Cerebellar nuclear complex (tissue), 1 donor: ENCODE measurements at places on chromosomes 4 and X.

GRCh38 chr4:72564184-72564583 lies 4.8 kb downstream of the ADAMTS3 start:
- DNase-seq = no peak

- no peak for DNase-seq
Observed at GRCh38 chrX:11290416-11291102, 2.7 kb upstream of the AMELX start.

DNA sequence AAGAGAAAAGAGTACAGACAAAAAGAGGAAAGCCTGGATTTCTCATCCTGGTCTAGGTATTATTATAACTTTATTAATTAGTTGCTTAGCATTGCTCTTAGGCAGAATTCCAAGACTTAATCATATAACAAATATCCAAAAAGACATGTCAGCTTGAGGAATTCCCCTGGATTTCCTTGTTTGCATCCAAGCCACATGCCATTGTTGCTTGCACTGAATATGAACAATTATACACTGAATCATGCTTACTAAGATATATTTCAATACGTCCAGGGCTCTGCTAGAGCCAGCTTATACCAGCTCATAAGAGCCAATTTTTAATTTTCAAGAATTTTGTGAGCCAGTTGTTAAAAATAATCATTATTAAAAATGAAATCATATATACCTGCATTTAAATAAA lies 5.5 kb upstream of the TLR10 start:
- no peak for DNase-seq

DNA sequence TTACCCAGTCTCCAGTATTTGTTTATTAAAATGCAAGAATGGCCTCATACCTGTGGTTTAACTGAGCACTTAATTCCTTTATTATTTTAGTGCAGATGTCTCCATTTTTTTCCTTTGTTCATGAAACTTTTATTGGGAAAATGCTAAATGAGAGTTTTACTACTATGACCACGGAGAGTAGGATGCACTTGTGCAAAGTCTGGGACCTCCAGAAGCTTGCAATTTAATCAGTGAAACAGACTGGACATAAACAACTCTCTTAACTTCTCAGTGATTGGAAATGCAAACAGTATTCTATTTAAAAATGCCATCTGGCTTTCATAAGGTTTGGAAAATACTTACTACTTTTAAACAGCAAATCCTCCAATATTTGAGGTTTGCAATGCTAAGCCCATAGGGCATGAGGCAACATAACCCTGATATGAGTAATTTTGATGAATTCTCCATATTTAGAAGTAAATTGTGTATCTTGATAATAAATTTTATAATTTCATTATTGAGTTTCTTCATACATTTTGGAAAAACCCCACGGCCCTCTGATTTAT lies 718.7 kb upstream of the MAGEB2 start:
- DNase-seq = no peak

- no peak for DNase-seq
Observed at GRCh38 chr4:189780391-189780790, 160.3 kb upstream of the FRG1 start.

- DNase-seq = no peak
Observed at GRCh38 chr4:8577046-8577445, 3.1 kb upstream of the GPR78 start.

DNA sequence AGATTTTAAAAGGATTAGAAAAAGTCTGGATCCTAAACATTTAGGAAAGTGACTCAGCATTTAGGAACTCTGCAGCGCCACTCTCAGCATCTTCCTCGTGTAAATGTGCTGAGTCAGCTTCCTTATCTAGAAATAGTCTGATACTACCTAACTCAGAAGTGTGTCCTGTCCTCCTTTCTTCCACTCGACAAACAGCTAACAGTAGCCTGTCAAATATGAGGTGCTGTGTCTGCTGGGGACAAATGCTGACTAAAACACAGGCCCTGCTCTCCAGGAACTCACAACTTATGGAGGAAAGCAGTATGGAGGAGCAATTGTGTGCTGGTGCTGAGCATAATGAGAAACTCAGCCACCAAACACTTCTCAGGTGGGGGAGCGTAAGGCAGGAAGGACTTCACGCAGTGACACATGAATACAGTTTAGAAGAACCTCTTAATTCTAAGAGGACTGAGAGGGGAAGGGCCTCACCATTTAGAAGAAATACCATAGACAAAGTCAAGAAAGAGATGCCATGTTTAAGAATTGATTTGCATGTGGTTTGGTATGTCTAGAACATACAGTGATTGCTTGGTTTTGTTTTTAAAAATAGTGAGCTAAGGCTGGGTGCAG lies 125.3 kb downstream of the SOWAHB start:
- no peak for DNase-seq

DNA sequence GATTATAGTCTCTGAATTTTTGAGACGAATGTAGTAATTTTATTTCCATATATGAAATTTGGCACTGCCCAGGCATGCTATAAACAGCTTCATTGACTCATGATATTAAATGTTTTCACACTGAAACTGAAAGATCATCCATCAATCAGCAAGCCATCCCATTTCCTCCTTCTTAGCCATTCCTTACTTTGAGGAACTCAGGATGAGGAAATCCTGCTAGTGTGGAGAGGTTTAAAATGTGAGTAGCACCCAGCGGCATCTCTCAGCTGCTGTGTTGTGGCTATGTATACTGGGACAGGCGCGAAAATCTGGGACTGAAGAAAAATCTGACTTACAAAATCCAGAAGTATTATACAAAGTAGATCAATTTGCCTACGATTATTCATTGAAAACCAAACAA lies 52.1 kb downstream of the PTCHD1 start:
- no peak for DNase-seq

DNA sequence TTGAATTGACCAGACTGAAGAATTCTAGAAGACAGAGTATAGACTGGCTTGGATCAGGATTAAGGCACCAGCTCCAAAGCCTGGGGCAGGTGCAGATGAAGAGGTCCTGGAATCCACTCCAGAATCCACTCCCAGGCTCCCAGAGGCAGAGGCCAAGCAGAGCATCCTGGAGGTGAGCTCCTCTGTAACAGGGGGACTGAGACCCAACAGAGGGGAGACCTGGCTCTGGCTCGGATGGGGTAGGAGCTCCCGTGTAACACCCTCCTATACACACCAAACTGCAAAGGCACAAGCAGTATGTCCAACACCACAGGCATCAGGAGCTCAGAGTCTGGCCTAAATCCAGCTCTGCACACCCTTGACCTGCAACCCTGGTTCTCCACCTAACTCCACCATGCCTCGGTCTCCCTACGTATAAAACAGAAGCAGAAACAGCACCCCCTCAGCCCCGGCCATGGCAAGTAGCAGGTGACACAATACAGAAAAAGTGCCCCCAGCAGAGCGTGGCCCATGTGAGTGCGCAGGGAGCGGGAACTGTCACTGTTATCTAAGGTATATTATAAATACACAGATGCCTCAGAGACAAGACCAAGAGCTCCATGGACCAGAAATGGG lies 14.9 kb downstream of the RNF212 start:
- no peak for DNase-seq

DNA sequence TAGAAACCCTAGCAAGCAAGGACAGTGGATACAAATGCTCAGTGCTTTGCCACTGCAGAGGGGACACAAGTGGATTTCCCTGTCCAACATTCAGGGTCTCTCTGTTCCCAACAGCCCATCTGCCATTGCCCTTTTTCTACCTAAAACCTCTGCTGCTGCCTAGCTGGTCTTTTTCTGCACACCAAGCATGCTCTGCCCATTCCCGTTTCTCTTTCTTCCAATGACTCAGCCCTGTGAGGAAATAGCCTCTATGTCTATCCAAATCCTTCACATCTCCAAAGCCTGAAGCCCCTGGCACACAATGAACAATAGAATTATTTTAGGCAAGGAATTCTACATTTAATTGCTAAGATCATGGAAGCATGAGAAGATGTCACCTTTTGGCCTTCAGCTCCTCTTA lies 5.7 kb upstream of the AMELX start:
- DNase-seq = no peak

GRCh38 chrX:85111347-85111746 lies 107.7 kb downstream of the APOOL start:
- no peak for DNase-seq

DNA sequence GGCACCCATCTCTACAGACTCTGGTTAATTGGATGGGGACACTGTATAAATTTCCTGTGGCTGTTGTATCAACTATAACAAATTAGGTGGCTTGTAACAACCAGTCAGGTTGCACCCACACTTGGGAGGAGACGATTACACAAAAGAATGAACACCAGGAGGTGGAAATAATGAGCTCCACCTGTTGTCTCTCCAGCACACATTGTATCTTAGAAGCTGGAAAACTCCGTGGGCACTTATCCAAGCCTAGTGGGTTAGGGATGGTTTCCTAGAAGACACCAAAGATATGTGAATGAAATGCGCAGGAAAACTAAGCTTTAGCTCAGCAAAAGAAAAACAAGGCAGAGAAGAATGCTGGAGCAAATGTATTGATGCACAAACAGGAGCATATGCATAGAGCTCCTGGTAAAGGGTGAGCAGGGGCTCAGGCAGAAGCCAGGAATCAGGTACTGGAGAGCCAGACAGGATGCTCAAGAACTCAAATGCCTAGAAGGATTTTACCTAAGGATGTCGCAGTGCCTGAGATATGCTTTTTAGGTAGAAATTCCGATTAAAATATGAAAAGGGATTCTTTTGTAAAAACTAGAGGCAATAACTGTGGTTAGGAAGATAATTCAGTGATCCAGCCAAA lies 111.7 kb downstream of the GALNTL6 start:
- DNase-seq = no peak

GRCh38 chr4:121737846-121738554 lies 27.0 kb downstream of the SMIM43 start:
- no peak for DNase-seq

- DNase-seq = no peak
Observed at GRCh38 chr4:2103127-2103842, 44.2 kb downstream of the NAT8L start.

DNA sequence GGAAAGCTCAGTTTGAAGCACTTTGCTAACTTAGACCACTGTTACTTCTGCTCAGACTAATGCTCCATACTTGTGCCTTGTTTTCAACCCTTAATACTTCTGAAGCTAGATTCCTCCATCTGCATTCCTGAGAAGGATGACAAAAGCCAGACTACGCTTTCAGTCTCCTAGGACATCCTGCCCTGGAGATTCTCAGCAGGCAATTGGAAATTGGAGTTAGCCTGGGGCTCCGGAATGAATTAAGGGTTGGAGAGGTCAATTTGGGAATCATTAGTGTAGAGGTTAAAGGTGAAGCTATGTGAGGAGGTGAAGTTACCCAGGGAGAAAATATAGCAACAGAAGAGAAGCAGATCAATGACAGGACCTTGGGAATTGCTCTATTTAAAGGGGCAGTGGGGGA lies 215.9 kb upstream of the MBNL3 start:
- DNase-seq = no peak

DNA sequence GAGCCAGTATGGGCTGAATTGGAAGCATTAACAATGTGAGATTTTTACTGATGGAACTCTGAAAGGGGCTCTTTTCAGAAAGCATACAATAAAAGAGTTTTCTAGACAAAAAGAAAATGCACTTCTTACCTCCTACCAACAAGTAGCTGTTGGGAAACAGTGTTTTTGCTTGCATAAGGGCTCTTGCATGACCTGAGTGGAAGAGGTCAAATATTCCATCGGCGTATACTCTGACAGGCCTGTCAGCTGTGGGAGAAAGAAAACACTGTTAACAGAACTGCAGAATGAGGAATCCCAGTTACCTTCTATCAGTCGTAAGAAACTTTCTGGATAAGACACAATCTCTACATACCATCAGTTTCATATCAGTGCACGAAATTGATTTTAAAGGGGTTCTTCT lies 39.5 kb downstream of the PCYT1B start:
- no peak for DNase-seq

DNA sequence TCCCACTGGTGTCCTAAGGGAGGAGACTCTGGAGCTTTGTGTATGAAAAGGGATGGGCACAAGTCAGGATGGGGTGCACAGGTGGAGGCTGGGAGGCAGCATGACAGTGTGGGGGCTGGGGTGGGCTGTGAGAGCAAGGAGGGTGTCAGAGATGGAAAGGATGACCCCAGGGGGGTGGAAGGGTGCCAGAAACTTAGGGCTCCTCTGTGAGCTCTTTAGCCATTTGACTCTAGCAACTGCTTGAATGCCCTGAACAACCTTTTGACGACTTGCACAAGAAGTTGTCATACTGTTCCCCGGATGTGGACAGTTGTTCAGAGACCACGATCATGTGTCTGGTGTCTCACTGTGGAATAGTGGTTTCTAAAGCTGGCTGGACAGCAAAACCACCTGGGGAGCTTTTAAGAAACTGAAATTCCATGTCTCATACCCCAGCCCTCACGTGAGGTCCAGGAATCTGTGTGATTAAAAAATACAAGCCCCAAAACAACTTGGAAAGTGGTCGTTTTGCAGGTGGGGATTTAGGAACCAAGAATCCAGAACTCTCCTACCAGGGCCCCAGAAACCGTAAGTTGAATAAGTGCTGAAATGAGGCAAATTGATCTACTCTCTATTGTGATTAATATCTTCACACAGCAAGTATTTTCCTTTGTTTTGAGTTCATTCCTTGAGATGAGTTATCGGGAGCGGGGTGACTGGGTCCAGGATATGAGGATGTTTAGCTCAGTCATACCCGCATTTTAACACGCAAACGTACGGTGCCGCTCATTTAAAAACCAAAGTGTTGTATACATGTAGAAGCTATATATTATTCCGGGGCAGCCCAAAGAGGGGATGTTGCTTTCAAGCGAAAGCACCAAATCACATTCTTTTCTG lies 3.4 kb downstream of the RHOH start:
- no peak for DNase-seq

DNA sequence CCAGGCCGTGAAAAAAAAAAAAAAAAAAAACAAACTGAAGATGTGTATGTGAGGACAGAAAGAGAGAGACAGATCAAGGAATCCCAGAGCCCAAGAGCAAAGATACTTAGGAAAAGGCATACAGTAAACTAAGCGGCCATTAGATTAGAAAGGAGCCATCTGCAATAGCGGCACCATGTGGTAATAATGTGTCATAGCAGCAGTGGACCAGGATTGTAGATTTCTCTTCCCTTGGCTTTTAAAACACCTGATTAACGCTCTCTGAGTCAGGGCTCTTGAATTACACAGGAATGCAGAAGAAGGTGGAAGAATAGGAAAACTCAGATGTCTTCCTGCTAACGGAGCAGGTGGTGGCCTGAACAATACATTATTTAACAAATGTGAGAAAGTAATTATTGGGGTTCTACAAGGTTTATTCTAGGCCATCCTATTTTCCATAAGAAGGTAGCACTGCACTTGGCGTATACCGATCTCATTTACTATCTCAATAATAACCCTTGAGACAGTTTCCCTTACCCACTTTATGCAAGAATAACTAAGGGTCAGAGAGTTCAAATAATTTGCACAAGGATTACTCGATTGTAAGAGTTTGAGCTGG lies 182.7 kb downstream of the KCNIP4 start:
- no peak for DNase-seq

- no peak for DNase-seq
Observed at GRCh38 chrX:47200385-47201150, 6.9 kb downstream of the UBA1 start.
